ENCODE measurements at places on chromosomes 3 and 15. TPM values are rescaled to one million over a fixed set of nuclear protein-coding genes. Genes with fewer than 3 reads are reported as not detected.

- DNase-seq: no peak
These were observed 124.8 kb upstream of the GOLIM4 start for GRCh38 chr3:168220556-168220955.

- no peak for DNase-seq
These were observed 198.4 kb downstream of the EBLN2 start for GRCh38 chr3:73259856-73260255.

DNA sequence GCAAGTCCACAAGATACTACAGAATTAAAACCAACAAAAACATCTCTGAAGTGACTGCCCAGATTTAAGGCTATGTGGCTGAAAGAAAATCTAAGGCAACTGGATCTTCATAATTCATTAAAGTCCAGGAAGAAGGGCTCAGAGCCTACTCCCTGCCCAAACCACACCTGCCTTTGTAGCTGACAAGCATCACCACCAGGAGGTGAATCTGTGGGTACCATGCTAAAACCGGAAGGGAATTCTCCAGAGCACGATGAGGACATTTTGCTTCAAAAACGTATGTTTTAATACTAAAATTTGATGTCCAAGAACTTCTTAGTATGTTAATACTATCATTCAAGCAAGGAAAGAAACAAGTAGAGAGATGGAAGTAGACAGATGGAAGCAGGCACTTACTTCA, 495.9 kb upstream of the NECTIN3 start:
- DNase-seq: no peak

GRCh38 chr3:42148982-42149432, 57.9 kb downstream of the TRAK1 start:
- DNase-seq: peak; percentile 80

- no peak for DNase-seq
These were observed 3.5 kb downstream of the FEM1B start for GRCh38 chr15:68281008-68281407.

FANCD2 gene
- total RNA-seq: 1.6 TPM
